ENCODE measurements at places on chromosomes 13 and 19.

- DNase-seq = no peak
Measured at GRCh38 chr19:10338940-10339339, 484 bp downstream of the ICAM3 start.

GRCh38 chr19:29690842-29691241 is 24.2 kb downstream of the C19orf12 start:
- DNase-seq = peak; percentile 9

- no peak for DNase-seq
Measured at GRCh38 chr19:38199340-38199739, 24.7 kb downstream of the DPF1 start.

DNA sequence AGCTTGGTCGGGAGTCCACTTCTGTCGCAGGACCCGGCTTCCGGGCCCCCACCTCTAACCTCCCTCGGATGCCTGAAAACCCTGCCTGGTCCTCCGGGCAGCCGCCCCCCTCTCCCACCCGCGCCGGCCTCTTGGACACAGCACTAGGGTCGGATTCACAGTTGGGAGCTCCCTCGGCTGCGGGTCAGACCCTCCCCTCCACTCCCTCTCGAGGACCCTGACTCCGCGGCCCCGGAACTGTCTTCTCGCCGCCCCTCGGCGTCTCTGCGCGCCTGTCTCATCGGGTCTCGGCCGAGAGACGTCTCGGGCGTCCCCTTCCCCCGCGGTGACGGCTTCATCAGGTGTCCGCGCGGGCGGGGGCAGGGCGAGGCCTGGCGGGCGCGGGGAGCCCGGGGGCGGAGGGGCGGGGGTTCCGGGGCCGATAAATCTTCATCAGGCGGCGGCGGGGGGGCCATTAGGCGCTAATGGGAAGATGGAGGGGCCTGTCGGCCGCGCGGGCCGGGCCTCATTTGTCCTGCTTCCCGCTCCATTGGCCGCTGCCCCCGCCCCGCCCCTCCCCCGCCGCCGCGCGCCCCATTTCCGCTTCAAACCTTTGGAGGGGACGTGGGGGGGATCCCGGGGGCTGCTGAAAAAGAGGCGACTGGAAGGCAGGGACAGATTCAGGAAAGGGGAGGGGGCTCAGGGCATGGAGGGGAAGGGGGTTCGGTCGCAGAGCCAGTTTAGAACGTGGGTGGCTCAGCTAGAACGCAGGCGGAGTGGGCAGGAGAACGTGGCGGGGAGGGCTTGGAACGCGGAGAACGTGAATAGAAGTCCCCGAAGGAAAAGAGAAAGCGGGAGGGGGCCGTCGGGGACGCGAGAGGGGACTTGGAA is 11.8 kb upstream of the ERFL start:
- DNase-seq = no peak

- peak; percentile 64 for DNase-seq
Measured at GRCh38 chr19:35757231-35757748, 461 bp upstream of the HSPB6 start.

DNA sequence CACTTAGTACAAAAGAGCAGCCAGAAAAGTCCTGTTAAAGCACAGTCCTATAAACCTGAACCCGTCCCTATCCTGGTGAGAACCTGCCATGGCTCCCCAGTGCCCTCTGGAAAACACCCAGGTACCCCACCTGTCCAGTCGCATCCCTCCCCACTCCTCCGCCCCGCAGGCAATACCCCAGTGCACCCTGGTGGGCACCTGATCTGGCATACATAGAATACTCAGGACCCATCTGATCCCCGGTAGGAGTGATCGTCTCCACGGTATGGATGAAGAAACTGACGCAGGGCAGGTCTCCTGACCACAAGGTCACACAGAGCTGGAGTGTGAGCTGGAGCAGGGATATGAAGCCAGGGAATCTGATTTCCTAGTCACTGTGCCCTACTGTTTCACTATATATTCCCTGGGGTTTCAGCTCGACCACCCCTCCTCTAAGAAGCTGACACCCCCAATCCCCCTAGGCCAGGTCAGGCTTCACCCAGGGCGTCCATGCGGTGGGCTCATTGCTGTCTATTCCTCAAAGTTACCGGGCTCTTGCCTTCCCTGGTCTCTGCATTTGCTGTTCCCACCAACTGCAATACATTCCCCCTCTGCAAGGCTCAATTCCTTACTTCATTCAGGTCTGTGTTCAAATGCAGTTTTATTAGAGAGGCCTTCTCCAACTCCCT is 12.6 kb downstream of the FBXO46 start:
- no peak for DNase-seq

DNA sequence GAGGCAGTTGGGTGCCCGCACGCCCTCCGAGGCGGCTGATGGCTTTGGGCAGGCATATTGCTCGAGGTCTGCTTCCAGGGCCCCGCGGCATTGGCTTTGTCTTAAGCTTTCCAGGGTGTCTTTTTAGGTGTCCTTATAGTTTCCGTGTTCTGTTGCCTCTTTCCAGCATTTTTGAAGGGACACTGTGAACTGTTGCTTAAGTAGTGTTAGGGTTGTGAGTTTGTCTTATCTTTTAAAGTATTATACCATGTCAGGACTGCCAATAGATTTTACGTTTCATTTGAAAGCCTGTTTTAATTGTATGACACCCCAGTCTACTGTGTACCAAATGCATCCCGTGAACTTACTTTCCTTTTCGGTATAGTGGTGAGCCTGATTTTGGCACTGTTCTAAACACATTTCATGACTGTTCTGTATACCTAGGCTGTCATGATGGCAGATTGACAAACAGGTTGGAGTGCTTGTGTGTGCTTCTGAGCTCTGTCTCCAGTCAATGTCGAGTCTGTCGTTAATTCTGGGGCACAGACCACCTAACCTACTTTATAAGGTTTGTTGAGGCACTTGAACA is 656 bp downstream of the PCCA start:
- no peak for DNase-seq

DNA sequence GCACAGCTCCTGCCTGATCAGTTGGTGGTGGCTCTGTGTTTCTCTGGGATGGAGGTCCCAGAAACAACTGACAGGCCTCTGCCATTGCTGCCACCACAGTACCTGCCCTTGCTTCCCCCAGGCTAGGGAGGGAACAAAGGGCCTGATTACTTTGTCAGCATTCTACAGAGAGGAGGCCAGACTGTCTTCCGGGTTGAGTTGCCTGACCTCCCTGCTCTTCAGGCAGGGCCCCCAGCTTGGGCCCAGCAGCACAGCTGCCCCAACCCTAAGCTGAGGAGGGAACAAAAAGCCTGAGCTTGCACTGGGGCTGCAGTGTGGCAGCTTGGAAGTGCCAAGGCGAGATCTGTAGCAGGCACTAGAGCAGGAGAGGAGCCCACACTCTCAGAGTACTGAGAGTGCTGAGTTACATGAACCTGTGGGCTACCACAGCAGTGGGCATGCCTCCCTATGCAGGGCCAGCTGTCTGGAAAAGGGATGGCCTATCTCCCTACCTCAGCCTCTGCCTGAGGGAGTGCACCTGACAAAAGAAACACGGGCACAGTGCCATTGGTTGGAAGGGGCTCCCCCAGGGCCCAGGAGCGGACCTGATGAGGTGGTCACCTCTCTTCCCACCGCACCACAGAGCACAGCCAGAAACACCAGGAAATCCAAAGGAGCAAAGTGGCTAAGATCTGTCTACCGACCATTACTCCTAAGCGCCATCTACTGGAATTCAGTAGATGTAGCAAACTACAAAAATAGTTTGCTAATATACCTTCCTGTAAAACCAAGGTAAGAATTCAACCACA is 24.4 kb downstream of the SLC25A15 start:
- DNase-seq = no peak

- no peak for DNase-seq
Measured at GRCh38 chr19:28727480-28728159, 485.3 kb downstream of the UQCRFS1 start.

- DNase-seq = no peak
Measured at GRCh38 chr13:90108547-90108946, 1238.9 kb upstream of the MIR17HG start.

DNA sequence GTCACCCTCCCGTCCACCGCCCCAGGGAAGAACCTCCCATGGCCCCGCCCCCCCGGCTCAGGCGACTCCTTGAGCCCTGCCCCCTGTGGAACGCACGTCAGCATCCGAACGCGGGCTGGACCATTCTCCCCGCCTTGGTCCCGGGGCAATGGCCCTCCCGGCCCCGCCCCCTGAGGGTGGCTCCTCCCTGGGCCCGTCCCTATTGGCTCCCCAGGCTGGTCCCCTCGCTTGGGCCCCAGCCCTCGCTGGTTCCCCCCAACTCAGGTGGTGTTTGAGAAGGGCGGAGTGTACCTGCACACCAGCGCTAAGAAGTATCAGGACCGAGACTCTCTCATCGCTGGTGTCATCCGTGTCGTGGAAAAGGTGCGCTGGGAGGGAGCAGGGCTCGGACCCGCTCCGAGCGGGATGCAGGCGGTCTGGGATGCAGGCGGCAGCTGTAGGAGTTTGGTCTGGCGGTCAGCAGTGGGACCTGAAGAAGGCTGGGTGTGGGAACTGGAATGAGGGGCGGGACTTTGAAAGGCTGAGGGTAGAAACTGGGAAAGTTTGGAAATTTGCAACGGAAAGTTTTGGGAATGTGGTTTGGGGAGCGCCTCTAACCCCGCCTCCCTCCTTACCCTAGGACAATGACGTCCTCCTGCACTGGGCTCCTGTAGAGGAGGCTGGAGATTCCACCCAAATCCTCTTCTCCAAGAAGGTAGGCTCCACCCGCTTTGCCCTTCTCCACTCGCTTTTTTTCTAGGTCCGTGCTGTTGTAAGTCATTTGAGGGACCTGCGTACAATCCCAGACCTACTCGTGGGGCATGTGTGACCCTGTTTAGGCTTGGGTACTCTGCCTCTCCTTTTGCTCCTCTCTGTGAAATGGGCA is 609 bp downstream of the TBC1D17 start:
- peak; percentile 93 for DNase-seq

DNA sequence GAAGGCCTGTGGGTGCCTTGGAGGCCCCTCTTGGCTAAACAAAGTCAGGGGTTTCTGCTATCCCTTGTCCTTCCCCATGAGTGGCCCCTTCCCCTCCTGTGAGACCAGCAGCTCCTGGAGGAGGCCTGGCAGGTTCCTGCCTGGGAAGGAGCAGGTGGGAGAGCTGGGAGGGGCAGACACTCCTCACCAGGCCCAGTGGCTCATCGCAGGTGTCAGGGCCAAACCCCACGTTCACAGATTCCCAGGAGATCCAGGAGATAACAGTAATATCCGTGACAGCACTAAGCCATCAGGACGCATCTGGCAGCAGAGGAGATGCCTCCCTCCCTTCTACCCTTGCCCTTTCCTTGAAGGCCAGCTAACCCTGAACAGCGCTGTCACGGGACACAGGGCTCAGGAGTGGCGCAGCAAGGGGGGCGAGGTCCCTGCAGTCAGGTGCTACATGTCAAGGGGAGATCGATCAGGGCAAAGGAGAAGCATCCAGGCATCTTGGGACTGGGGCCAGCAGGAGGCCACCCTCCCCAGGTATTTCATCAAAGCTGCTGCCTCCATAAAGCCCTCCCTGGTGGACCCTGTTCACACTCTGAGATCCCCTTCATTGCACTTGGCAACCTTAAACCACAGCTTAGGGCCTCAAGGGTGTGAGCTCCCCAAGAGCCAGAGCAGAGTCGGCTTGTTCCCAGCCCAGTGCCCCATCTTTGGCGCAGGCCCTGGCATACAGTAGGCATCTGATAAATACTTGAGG is 4.8 kb downstream of the CEBPA start:
- DNase-seq = no peak

- no peak for DNase-seq
Measured at GRCh38 chr19:871446-872265, 12.2 kb downstream of the CFD start.

- DNase-seq = no peak
Measured at GRCh38 chr13:91729859-91730258, 331.4 kb downstream of the GPC5 start.

DNA sequence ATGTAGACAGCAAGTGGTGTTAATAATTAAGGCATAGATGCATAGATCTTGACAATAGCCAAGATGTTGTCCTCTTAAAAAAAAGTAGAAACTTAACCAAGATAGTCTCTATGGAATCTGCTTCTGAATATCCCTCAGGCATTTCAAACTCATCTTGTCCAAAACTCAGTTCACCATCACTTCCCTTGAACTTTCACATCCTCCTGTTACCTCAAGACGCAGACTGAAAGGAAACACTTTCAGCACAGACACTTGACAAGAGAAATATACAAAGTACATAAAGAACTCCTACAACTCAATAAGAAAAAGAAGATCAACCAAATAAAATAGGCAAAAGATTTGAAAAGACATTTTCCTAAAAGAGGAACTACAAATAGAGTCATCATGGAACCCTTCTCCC is 451.1 kb downstream of the FOXO1 start:
- DNase-seq = no peak

- DNase-seq = no peak
Measured at GRCh38 chr19:33905473-33905936, 108.8 kb downstream of the KCTD15 start.

GRCh38 chr13:79084802-79085424 is 321.1 kb downstream of the RBM26 start:
- no peak for DNase-seq

DNA sequence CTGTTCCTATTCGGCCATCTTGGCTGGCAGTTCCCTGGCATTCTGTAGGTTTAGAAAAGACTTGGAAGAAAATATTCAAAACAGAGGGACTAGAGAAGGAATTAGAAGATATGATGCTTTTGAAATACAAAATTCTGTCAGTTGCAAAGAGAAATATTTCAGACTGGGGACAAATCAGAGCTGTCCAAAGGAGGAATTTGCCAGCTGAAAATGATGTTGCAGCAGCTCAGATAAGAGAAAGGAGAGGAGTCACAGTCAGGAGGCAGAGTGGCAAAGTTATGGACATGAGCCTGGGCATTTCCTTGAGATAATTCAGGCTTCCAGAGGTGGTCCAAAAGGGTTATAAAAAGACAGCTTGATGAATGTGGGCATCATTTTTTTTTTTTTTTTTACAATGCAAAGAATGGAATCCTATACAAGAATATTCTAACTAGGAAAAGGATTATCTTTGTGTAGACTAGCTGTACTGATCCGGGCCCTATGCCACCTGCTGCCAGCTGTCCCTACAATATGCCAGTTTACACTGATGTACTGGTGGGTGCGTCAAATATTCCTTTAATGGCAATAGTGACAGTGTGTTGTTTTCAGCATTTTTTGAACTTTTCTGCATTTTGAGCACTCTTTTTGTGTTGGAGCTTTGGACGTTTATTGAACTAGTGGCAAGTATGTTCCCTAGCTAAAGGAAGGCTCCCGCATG is 31.8 kb upstream of the CBY2 start:
- DNase-seq = peak; percentile 65

- DNase-seq = peak; percentile 64
Measured at GRCh38 chr19:50461066-50461875, 15.0 kb upstream of the EMC10 start.

DNA sequence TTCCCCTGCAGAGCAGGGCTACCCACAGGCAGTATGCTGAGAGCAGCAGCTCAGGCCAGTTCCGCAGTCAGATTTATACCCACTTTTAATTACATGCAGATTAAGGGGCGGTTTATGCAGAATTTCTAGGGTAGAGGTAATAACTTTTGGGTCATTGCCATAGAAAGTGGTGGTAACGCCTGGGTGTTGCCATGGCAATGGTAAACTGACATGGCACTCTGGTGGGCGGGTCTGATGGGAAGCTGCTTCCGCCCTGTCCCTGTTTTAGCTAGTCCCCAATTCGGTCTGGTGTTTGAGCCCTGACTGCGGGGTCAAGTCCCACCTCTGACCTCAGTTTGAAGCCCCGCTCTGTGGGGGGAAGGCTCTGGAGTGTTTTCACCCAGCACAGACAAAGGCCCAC is 141.1 kb upstream of the VSTM2B start:
- no peak for DNase-seq

Measured in NCI-H1694 (cell line).